H54 (cell line): ENCODE measurements at places on chromosomes 6 and 20.

DNA sequence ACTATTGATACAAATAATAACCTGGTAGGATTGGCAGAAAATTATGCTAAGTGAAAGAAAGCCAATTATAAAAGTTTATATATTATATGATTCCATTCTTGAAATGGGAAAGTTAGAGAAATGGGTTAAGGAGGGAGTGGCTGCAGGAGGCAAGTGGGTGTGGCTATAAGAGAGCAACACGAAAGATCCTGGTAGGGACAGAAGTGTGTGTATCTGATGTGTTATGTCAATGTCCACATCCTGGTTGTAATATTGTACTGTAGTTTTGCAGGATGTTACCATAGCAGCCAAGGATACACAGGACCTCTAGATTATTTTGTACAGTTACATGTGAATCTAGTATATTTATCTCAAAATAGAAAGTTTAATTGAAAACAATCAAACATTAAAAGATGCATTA is 46.8 kb downstream of the SNX5 start:
- DNase-seq, result no peak

DNA sequence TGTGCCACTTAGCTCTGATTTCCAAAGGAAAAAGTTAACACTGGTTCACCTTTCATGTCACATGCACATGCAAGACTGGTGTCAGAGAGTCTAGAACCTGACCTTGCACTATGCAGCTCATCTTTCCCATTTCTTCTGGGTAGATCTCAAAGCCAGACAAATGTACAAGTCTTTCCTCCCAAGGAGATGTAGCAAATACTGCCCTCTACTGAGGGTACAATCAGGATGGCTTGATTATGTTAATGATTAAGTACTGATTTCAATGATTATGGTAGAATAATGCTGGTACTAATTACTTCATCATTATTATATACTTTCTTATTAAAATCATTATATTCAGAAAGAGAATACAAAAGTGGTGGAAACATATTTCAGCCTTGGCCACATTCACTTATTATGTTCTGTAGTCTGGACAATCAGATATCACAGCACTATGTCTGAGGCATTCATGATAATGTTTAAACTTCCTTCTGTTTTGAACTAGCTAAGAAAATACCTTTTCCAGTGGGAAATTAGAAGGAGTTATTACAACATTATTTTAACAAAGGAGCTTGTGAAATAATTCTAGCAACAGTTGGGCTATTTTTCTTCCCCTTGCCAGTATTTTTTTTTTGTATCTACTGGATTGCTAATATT is 68.5 kb upstream of the FOXO3 start:
- no peak for DNase-seq

DNA sequence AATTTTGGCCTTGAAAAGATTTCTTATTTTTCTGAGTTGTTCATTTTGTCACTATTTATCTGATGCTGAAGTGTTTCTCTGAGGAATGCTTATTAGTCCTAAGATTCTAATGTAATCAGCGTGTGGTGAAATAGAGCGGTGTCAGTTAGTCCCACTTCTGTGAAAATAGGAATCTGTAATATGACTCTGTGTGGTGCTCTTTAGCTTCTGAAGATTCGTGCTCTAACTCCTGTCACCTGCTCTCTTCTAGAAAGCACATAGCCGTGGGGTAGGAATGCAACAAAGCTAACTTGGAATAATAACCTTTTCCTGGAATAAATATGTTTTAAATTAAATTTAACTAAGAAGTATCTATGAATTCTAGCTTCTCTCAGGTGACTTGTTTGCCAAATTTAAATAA is 90.4 kb downstream of the BCKDHB start:
- DNase-seq, result no peak

DNA sequence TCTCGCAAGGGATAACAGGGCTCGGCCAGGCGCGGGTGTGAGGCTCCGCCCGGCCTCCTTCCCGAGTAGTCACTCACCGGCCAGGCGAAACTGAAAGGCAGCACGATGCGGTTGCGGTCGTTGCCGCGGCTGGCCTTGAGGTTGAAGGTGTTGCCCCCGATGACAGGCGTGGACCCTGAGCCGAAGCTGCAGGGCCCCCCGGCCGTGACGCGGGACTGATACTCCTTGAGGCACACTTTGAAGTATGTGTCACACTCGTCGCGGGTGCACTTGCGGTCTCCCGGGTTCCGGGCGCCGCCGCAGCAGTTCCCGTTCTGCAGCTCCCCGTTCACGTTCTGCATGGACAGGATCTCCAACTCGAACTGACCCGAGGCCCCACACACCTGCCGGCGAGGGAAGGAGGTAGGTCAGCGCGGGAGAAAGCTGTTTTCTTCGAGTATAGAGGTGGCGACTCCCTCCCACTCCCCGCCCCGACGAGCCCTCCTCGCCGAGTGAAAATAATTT is 1.1 kb downstream of the JAG1 start:
- DNase-seq, result peak; percentile 61

GRCh38 chr6:111918825-111919224 is 45.6 kb upstream of the FYN start:
- no peak for DNase-seq

- DNase-seq, result no peak
These were observed 862 bp upstream of the TFAP2C start for GRCh38 chr20:56628015-56628872.

- no peak for DNase-seq
These were observed 68.4 kb downstream of the RPP40 start for GRCh38 chr6:4935486-4935885.

DNA sequence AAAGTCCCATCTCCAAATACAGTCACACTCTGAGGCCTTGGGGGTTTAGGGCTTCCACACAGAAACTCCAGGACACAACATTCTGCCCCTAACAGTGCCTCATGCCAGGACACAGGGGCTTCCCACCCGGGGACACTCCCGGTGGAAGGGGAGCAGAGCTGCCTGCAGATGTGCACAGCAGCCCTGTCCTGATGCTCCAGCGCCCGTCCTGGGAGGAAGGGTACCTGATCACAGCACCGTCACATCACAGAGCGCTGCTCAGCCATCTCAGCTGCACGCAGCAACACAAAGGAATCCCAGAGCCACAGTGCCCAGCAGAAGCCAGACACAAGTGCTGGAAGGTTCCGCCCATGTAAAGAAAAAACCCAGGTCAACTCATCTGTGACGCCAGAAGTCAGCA is 156.7 kb downstream of the TAF4 start:
- no peak for DNase-seq

GRCh38 chr6:90183587-90184333 is 112.9 kb downstream of the BACH2 start:
- no peak for DNase-seq
